Activated CD8-positive, alpha-beta T cell treated with anti-CD3 and anti-CD28 coated beads for 36 hours (primary cell): ENCODE measurements at places on chromosomes 16 and 17. TPM values are rescaled to one million over a fixed set of nuclear protein-coding genes. Genes with fewer than 3 reads are reported as not detected.

- no peak overlapping the region for H3K4me3 ChIP-seq
- peaks cover 43% of the 10 kb centered on the region for H3K4me1 ChIP-seq
- H3K27ac ChIP-seq, result no peak overlapping the region
- H3K27me3 ChIP-seq, result no peaks in the 10 kb centered on the region
Measured at GRCh38 chr16:85625053-85625452, 11.9 kb downstream of the GSE1 start.

GRCh38 chr17:72657467-72658317 lies 434.8 kb downstream of the SLC39A11 start:
- no peak overlapping the region for H3K27ac ChIP-seq
- no peaks in the 10 kb centered on the region for H3K36me3 ChIP-seq
- no peaks in the 10 kb centered on the region for H3K27me3 ChIP-seq
- H3K4me3 ChIP-seq, result no peak overlapping the region
- no peaks in the 10 kb centered on the region for H3K4me1 ChIP-seq
- DNase-seq, result no peak

- no peak for DNase-seq
- H3K27ac ChIP-seq, result no peak overlapping the region
- H3K36me3 ChIP-seq, result peaks cover 3% of the 10 kb centered on the region
- H3K4me1 ChIP-seq, result peaks cover 67% of the 10 kb centered on the region
Measured at GRCh38 chr17:57484081-57484666, 227.9 kb downstream of the MSI2 start.

DNA sequence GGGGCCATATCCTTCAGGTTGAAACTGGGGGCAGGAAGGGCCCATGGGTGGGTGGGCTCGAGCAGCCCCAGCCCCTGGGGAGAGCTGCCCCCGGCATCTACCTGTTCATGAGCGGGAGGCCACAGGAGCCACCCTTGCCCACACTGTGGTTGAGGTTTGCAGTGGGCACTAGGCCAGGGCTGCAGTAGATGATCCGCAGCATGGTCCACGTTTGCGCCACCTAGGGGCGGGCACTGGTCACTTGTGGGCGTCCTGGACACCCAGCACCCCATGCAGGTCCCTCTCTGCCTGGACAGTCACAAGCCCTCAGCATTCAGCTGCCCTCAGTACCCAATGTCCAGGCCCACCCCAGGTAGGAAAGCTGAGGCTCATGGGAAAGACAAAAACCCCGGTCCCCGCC lies 1.8 kb upstream of the JMJD8 start:
- H3K36me3 ChIP-seq, result peaks cover 26% of the 10 kb centered on the region
- H3K4me1 ChIP-seq, result peaks cover 56% of the 10 kb centered on the region
- no peaks in the 10 kb centered on the region for H3K27me3 ChIP-seq

- H3K36me3 ChIP-seq, result no peaks in the 10 kb centered on the region
- peak; percentile 86 for DNase-seq
- no peaks in the 10 kb centered on the region for H3K4me1 ChIP-seq
- no peak overlapping the region for H3K4me3 ChIP-seq
Measured at GRCh38 chr17:31068291-31068690, 26.5 kb upstream of the NF1 start.

TMEM98 gene
- total RNA-seq, result not detected

TBC1D16 gene
- 9.6 TPM for total RNA-seq

PAFAH1B1 gene
- total RNA-seq, result 168 TPM

DNA sequence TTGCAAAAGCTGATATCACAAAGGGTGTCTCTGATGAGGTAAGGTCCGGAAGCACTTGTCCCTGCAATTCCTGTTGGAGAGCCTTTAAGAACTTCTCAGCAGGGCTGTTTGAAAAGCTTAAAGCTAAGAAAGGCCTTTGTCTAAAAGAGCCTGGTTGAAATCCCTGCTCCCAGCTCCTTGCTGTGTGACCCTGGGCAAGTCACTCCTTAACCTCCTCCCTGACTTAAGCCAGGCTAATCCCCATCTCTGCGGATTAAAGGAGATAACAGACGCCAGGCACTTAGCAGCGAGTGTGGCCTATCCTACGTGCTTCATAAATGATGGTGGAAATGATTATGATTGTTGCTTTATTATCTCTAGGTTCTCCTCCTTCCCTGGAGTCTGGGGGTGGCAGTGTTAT lies 368.0 kb upstream of the RBFOX1 start:
- H3K36me3 ChIP-seq, result no peaks in the 10 kb centered on the region
- DNase-seq, result no peak
- no peak overlapping the region for H3K4me3 ChIP-seq
- H3K27me3 ChIP-seq, result no peaks in the 10 kb centered on the region
- no peak overlapping the region for H3K27ac ChIP-seq
- no peaks in the 10 kb centered on the region for H3K4me1 ChIP-seq

- no peak for DNase-seq
- H3K4me3 ChIP-seq, result no peak overlapping the region
- peaks cover 2% of the 10 kb centered on the region for H3K27me3 ChIP-seq
- no peaks in the 10 kb centered on the region for H3K4me1 ChIP-seq
- no peak overlapping the region for H3K27ac ChIP-seq
Measured at GRCh38 chr17:6510321-6510977, 45.9 kb downstream of the PITPNM3 start.

DNA sequence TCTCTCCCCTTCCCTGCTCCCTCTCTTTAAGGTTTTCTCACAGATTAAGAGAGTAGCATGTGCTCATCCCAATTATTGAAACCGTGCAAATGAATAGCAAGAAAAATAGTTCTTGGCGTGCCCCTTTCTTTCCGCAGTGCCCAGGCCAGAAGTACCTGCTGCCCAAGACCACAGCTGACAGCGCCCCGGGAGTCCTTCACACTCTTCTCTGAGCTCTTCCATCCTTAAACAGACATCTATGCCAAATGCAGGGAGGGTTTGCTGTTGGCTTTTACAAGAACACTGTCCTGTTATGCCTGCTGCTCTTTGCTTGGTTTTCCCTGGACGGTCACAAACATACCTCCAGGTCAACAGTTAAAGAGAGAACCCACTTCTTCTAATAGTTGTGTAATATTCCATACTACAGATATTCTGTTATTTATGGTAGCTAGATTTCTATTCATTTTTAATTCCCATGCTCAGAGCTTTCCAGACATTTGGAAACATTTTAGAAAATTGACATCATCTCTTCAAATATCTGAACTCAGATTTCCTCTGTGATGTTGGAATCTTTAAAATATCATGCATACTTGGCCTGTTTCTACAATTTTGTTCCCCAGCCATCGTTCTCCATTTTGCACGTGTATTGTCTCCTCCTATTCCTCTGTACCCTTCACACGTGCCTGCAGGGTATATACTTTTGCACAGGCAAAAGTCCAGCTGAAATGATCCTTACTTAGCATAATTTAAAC lies 416.7 kb downstream of the WWOX start:
- no peak overlapping the region for H3K4me3 ChIP-seq
- H3K36me3 ChIP-seq, result no peaks in the 10 kb centered on the region
- H3K27ac ChIP-seq, result no peak overlapping the region
- DNase-seq, result no peak
- no peaks in the 10 kb centered on the region for H3K27me3 ChIP-seq

DNA sequence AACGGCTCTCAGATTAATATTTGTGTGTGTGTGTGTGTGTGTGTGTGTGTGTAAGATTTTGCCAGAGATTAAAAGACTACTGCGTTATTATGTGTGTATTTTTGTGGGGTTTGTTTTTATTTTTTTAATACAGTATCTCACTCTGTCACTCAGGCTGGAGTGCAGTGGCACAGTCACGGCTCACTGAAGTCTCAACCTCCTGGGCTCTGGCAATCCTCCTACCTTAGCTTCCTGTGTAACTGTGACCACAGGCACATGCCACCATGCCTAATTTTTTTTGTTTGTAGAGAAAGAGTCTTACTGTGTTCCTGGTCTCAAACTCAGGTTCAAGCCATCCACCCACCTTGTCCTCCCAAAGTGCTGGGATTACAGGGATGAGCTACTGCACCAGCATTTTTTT lies 87.2 kb downstream of the CYB561 start:
- no peak overlapping the region for H3K27ac ChIP-seq
- H3K27me3 ChIP-seq, result no peaks in the 10 kb centered on the region
- no peak overlapping the region for H3K4me3 ChIP-seq
- peaks cover 4% of the 10 kb centered on the region for H3K4me1 ChIP-seq
- H3K36me3 ChIP-seq, result no peaks in the 10 kb centered on the region

SPATA32 gene
- 0.63 TPM for total RNA-seq

GRCh38 chr17:74923538-74924249 lies 379 bp upstream of the OTOP2 start:
- peak; percentile 76 for DNase-seq
- peaks cover 10% of the 10 kb centered on the region for H3K4me1 ChIP-seq
- no peak overlapping the region for H3K4me3 ChIP-seq
- no peaks in the 10 kb centered on the region for H3K36me3 ChIP-seq
- H3K27ac ChIP-seq, result no peak overlapping the region

DNA sequence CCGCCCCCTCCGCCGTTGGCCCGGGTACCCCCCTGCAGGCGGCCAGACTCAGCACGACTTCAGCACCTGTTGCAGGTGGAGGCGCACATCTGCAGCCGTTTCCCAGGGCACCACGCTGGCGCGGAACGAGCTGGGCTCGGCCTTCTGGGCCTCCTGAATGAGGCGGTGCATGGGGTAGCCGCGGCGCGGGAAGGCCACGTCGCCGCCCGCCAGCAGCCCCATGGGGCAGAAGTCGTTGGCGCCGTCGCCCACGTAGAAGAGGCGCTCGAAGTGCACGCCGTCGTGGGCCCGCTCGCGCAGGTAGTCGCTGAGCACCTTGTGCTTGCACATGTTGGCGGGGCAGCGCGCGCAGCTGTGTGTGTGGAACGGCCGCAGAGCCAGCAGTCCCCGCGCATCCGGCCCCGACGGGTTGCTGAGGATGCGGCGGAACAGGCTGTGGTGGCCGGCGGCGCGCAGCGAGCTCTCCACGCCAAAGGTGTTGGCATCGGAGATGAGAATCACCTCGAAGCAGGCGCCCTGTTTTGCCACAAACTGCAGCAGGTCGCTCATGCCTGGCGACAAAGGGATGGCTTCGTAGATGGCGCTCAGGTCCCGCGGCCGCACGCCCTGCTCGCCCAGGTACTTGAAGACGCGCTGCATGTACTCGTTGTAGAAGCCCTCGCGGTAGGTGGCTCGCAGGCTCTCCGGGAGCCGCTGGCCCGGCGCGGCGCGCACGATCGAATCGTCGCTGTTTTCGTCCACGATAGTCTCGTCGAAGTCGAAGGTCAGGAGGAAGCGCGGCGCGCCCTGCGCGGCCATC lies 6.2 kb downstream of the PHOSPHO1 start:
- peaks cover 30% of the 10 kb centered on the region for H3K36me3 ChIP-seq
- peak overlapping the region; percentile 56 for H3K4me3 ChIP-seq
- no peak overlapping the region for H3K27ac ChIP-seq
- DNase-seq, result peak; percentile 72

MAPT gene
- 1.4 TPM for total RNA-seq

GRCh38 chr17:9928601-9929333 lies 23.7 kb upstream of the RCVRN start:
- H3K27ac ChIP-seq, result no peak overlapping the region
- H3K4me3 ChIP-seq, result no peak overlapping the region
- no peaks in the 10 kb centered on the region for H3K4me1 ChIP-seq

DNA sequence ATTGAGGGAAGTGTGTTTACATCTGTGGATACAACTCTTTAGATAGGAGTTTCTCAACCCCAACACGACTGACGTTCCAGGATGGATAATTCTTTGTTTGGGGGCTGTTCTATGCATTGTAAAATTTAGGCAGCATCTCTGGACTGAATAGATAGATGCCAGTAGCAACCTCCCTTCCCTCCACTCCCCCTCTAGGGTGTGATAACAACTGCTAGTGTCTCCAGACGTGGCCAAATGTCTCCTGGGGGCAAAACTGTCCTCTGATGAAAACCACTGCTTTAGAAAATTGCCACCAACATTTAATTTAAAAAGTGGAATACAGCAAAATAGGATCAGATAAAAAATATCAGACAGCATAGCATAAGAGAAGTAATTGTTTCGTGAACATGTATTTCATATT lies 79.9 kb downstream of the HS3ST3A1 start:
- no peak overlapping the region for H3K27ac ChIP-seq
- no peaks in the 10 kb centered on the region for H3K4me1 ChIP-seq
- no peak overlapping the region for H3K4me3 ChIP-seq
- no peaks in the 10 kb centered on the region for H3K36me3 ChIP-seq
- H3K27me3 ChIP-seq, result peaks cover 6% of the 10 kb centered on the region

DNA sequence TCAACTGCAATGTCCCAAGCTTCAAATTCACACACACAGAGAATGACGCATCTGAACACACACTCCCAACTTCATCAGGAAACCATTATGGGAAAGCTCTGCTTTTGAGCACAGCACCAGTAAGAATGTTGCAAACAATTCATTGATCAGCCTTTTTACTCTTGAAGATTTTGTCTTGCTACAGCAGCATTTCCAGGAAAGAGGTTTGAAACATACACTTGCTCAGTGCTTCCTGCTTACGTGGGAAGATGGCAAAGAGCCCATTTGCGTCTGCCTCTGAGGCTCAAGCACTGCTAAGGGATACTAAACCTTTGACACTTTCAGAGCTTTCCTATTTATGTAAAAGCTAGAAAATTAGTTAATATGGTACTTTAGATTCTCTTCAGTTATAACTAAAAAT lies 77.2 kb upstream of the MON1B start:
- DNase-seq, result no peak
- no peak overlapping the region for H3K27ac ChIP-seq
- no peaks in the 10 kb centered on the region for H3K36me3 ChIP-seq
- no peak overlapping the region for H3K4me3 ChIP-seq
- H3K4me1 ChIP-seq, result no peaks in the 10 kb centered on the region

DNA sequence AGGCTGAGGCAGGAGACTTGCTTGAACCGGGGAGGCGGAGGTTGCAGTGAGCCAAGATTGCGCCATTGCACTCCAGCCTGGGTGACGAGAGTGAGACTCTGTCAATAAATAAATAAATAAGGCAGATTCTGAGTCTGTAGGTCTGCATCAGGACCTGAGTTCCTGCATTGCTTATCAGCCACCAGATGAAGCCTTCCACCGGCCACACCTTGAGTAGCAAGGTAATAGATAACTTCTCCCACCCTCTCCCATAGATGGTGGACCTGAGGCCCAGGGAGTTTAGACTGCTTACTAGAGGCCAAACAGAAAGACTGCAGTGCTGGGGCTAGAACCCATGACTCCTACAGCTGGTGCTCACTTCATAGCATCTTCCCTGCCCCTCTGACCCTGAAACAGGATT lies 22.1 kb downstream of the ZP2 start:
- no peak for DNase-seq
- peaks cover 6% of the 10 kb centered on the region for H3K36me3 ChIP-seq
- peaks cover 9% of the 10 kb centered on the region for H3K27me3 ChIP-seq
- no peak overlapping the region for H3K4me3 ChIP-seq
- H3K4me1 ChIP-seq, result peaks cover 15% of the 10 kb centered on the region

GRCh38 chr17:42027961-42028790 lies 8.3 kb downstream of the NKIRAS2 start:
- no peak overlapping the region for H3K4me3 ChIP-seq
- H3K4me1 ChIP-seq, result peaks cover 12% of the 10 kb centered on the region
- H3K36me3 ChIP-seq, result peaks cover 11% of the 10 kb centered on the region

NOD2 gene
- 1.1 TPM for total RNA-seq

OR2C1 gene
- not detected for total RNA-seq

DNA sequence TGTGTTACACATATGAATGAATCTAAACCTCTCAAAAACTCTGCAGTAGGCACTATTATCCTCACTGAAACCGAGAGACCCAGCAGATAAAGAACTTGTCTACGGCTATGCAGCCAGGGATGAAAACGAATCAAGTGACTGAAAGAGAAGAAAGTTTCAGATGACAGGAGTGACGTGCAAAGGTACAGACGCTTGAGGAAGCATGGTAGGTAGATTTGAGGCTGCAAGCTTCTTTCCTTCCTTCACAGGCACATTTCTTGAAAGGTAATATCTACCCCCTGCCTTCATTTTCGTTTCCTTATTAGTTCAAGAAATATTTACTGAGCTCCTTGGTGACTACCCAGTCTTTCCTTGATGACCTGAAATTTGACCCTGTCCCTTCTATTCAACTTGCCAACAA lies 211.5 kb upstream of the AXIN2 start:
- no peak overlapping the region for H3K4me3 ChIP-seq
- no peak for DNase-seq
- peaks cover 2% of the 10 kb centered on the region for H3K27me3 ChIP-seq
- H3K27ac ChIP-seq, result no peak overlapping the region
- H3K36me3 ChIP-seq, result no peaks in the 10 kb centered on the region
